ENCODE measurements at places on chromosomes 1 and 21. TPM values are rescaled to one million over a fixed set of nuclear protein-coding genes. Genes with fewer than 3 reads are reported as not detected.

KRTAP19-1 gene
- not detected for polyA plus RNA-seq

SELP gene
- 8.8 TPM for polyA plus RNA-seq

GJA5 gene
- polyA plus RNA-seq = 29.2 TPM

CD247 gene
- 0.55 TPM for polyA plus RNA-seq

OXCT2 gene
- not detected for polyA plus RNA-seq

URB2 gene
- 7.5 TPM for polyA plus RNA-seq

KCNK1 gene
- 7.6 TPM for polyA plus RNA-seq

CD48 gene
- 1.5 TPM for polyA plus RNA-seq

OTUD3 gene
- 54.1 TPM for polyA plus RNA-seq

CRB1 gene
- polyA plus RNA-seq = 2.6 TPM

GOLT1A gene
- 4.2 TPM for polyA plus RNA-seq

MRAP gene
- polyA plus RNA-seq = not detected

KCNE1 gene
- 1.3 TPM for polyA plus RNA-seq

ODF2L gene
- 39.9 TPM for polyA plus RNA-seq

TMEM51 gene
- polyA plus RNA-seq = 25.7 TPM

ADAMTS4 gene
- polyA plus RNA-seq = 0.88 TPM

OR2G6 gene
- not detected for polyA plus RNA-seq

FAM177B gene
- 0.13 TPM for polyA plus RNA-seq

FCRL6 gene
- polyA plus RNA-seq = 0.49 TPM

MATN1 gene
- polyA plus RNA-seq = 0.27 TPM

KCNA2 gene
- polyA plus RNA-seq = 0.46 TPM

PSMD4 gene
- polyA plus RNA-seq = 162 TPM

PADI4 gene
- 0.46 TPM for polyA plus RNA-seq

CFHR4 gene
- polyA plus RNA-seq = not detected

AGMAT gene
- polyA plus RNA-seq = 35.8 TPM

KCNE2 gene
- 1.5 TPM for polyA plus RNA-seq

SSBP3 gene
- polyA plus RNA-seq = 130 TPM

CDK11A gene
- 42.1 TPM for polyA plus RNA-seq

CRABP2 gene
- polyA plus RNA-seq = 78.7 TPM

OLIG2 gene
- polyA plus RNA-seq = not detected

ZNF697 gene
- 20.8 TPM for polyA plus RNA-seq

NUDT17 gene
- 6.6 TPM for polyA plus RNA-seq

SPATA1 gene
- polyA plus RNA-seq = 1.2 TPM

NECTIN4 gene
- polyA plus RNA-seq = 2.1 TPM

TRABD2B gene
- polyA plus RNA-seq = 13.9 TPM

MAN1C1 gene
- polyA plus RNA-seq = 21.7 TPM

SYDE2 gene
- 9.4 TPM for polyA plus RNA-seq

FYB2 gene
- 1.1 TPM for polyA plus RNA-seq
